ENCODE measurements at places on chromosomes 4 and X.
A peak's percentile ranks its signal among the peaks of the same experiment; 100 is the strongest.

- no peak for DNase-seq
Observed at GRCh38 chrX:46953597-46953996, 41.4 kb downstream of the JADE3 start.

DNA sequence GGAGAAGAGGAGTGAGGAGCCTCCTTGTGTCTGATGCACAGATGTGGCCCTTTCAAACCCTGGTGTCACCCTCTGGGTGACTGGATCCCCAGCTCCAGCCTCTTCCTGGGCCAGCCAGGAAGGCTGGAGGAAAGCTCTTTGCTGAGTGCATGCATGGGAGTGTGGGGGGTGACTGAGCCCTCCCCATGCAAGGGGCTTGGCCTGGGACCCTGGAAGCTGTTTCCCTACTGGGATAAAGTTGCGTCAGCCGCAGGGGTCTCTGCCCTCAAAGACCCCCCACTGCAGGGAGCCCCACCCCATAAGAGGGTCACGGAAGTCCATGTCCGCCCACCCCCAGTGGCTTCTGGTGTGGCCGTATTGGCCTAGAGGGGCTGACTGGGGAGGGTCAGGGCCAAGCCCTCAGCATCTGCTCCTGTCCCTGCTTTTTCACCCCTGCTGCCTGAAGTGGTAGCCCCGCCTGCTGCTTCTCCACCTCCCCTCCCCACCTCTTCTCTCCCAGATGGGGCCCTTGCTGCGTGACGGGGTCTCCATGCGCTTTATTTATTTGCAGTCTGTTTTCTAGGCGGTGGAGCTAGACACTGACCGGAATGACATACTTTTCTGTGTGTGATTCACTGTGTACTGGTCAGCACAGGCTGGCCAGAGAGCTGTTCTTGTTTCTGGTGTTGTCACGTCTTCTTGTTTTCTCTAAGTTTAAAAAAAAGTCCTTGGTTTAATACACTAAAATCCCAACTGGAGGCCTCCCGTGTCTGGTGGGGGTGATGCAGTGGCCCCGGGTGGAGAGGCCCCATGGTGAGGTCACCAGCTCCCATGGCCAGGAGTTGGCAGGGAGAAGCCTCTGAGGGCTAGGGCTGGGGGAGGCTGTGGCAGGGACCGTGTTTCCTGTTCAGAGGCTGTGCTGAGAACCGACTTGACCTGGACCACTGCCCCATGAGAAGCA, 3.6 kb downstream of the SMIM10L2A start:
- no peak for DNase-seq

- no peak for DNase-seq
Observed at GRCh38 chr4:42172128-42172790, 19.8 kb upstream of the BEND4 start.

DNA sequence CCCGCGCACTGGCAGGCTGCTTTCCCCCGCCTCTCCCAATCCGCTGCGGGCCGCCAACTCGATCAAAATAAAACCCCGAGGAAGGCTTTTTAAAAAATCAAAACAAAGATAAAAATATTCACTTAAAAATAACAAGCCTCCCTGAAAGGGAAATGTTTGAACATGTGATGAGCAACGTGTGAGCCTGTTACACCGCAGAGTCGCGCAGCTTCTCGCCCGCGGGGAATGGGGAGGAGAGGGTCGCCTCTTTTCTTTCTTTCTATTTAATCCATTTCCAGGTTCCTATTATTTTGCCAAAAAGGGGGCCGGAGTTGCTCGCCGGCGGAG, 326.0 kb upstream of the F9 start:
- DNase-seq, result no peak

- peak; percentile 75 for DNase-seq
Observed at GRCh38 chr4:141133146-141133998, at the start of gene RNF150. TSS of gene RNF150 (minus strand) at chr4:141133469.

GRCh38 chr4:46554760-46555465, 165.0 kb upstream of the GABRA2 start:
- no peak for DNase-seq

DNA sequence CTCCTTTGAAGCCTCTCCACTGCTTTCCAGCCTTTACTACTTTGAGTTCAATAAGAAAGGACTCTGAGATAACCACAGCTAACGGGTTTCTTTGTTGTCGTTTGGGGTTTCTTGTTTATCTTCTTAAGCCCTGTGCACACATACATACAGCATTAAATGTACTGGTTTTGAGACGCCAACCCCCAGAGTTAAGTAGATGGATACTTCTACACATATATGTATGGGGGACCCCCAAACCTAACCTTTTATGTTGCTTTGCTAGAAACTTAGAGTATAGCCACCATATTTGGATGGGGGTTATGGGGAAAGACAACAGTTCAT, 697 bp downstream of the CEP135 start:
- no peak for DNase-seq

DNA sequence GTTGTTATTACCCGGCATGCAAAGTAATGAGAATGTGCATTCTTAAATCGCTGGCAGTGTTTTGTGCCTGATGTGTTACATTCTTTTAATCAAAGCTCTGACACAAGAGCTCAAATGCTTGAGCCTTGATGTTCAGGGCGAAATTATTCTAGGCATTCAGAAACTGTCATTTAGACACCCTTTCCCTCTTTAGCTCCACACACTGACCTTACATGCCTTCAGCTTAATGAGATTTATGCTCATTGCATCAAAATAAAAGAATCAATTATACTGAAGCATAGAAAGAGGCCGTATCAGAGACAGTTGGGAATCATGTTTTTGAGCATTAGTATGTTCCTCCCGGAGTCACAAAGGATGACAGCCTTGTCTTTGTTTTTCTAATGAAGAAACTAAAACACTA, 56.7 kb downstream of the FAM114A1 start:
- DNase-seq, result no peak

- DNase-seq, result no peak
Observed at GRCh38 chr4:2981256-2981819, 18.0 kb downstream of the GRK4 start.

DNA sequence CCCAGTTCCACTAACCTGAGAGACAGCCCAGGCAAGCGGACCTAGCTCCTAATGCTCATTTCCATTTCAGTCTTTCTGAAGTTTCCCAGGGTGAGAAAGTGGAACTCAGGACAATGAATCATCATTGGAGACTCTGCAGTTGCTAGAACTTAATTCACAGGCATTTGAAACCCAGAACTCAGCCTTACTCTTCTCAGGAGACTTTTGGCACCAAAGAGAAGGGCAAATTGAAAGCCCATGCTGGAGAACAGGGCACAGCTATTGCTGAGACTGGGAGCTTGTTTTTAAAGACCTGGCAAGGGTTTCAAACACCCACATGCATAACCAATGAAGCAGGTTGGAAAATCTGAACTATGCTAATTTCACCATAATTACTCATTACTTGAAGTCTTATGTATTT, 36.0 kb downstream of the BST1 start:
- DNase-seq, result no peak

DNA sequence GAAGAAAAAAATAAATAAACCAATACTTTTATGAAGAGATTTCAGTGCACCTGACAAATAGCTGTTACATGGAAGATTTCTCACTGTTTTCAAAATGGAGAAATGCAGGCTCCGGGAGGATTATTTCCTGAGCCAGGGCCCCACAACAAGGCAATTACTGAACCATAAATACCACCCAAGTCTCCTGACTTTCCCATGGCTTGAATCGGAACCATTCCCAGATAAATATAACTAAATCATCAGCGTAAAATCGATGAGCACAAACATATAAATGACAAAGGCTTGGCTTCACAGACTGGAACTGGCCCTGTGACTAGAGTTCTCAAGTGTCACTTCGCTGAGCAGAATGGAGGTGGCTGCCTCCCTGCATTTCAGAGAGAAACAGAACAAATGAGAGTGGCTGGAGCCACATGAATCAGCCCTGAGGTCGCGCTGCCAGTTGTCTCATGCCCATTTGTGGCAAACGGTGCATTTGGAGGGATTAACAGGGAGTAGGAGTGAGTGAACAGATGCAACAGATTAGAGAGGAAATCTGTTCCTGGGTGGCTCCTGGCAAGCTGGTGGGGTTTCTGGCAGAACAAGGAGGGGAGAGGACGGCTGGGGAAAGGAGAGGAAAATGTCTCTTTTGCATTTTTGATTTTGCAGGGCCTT, 57.3 kb upstream of the STIM2 start:
- DNase-seq, result no peak

GRCh38 chr4:81566161-81566591, 94.5 kb upstream of the RASGEF1B start:
- DNase-seq, result no peak

DNA sequence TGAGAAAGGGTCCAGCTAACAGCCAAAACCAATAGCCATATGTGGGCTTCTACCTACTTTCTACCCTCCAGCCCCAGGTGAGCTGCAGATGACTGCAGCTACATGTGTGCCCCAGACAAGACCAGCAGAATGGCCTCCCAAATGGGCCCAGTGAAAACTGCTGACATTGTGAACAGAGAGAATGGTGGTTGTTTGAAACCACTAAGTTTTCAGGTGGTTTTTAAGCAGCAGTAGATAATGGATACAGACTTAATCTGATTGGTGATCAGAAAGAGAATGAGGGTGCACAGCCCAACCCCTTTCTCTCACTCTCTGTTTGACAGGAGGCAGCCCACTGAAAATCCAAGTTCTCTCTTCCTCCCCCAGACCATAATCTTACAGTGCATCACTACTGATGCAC, 42.5 kb upstream of the BBS12 start:
- DNase-seq, result no peak

- no peak for DNase-seq
Observed at GRCh38 chr4:47744253-47744652, 93.6 kb downstream of the CORIN start.

DNA sequence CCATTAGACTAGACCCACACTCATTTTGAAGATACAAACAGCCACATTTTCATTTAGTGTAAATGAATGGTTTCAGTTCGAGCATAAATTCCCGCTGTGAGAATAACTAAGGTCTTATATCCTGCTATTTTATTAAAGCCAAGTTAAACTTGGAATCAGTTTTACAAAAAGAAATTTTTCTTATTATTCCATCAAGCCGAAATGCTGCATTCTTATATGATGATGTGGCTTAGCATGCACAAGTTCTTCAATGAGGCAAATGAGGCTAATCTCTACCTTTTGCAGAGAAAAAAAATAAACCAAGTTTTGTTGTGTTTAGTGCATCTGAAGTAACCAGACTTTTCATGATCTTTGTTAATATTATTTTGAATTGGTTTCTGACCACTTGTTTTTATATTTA, 953.9 kb upstream of the PCDH10 start:
- no peak for DNase-seq

DNA sequence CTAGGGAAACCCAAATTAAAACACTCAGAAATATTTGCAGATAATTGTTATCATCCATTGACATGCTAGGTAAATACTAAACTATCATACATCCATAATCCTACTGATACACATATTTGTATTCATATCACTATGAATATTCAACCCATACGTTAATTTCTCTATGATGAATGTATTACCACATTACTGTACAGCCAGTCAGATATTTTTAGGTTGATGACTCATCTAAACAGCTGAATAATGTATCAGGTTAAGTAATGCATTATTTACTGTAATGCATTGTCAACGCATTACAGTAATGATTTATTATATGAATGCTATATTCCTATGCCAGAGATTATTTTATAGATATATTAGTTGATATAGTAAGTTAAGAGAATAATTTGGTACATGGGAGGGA, 37.1 kb downstream of the VEGFC start:
- DNase-seq, result no peak

DNA sequence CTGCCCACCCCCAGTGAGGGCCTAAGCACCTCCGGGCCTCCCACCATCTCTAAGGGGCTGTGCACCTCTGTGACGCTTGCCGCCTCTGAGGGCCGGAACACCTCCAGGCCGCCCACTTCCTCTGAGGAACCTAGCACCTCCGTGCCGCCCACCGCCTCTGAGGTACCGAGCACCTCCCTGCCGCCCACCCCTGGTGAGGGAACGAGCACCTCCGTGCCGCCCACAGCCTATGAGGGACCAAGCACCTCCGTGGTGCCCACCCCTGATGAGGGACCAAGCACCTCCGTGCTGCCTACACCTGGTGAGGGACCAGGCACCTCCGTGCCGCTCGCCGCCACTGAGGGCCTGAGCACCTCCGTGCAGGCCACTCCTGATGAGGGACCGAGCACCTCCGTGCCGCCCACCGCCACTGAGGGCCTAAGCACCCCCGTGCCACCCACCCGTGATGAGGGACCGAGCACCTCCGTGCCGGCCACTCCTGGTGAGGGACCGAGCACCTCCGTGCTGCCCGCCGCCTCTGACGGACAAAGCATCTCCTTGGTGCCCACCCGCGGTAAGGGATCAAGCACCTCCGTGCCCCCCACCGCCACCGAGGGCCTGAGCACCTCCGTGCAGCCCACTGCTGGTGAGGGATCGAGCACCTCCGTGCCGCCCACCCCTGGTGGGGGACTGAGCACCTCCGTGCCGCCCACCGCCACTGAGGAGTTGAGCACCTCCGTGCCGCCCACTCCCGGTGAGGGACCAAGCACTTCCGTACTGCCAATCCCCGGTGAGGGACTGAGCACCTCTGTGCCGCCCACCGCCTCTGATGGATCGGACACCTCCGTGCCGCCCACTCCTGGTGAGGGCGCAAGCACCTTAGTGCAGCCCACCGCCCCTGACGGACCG, 977 bp downstream of the MAGEE1 start:
- no peak for DNase-seq

DNA sequence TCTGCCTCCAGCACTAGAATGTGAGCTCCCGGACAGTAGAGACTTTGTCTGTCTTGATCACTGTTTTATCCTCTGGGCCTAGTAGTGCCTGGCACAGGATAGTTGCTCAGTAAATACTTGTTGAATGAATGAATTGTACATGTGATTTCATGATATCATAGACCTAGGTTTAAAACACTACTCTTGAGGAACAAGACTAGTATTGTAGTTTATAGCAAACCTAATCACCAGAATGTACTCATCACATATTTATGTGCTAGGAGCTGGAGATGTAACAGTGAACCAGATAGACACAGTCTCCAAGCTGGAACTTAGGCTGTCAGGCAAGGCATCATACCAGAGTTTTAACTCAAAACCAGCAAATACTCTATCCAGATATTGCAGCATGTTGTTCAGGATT, 23.5 kb downstream of the GAB3 start:
- DNase-seq, result no peak

Data from T1000 (cell line).